ENCODE measurements at places on chromosomes 5 and 9.

- DNase-seq = no peak
Measured at GRCh38 chr9:13719981-13720676, 440.6 kb upstream of the MPDZ start.

- no peak for DNase-seq
Measured at GRCh38 chr9:83620841-83621636, 1.9 kb upstream of the IDNK start.

DNA sequence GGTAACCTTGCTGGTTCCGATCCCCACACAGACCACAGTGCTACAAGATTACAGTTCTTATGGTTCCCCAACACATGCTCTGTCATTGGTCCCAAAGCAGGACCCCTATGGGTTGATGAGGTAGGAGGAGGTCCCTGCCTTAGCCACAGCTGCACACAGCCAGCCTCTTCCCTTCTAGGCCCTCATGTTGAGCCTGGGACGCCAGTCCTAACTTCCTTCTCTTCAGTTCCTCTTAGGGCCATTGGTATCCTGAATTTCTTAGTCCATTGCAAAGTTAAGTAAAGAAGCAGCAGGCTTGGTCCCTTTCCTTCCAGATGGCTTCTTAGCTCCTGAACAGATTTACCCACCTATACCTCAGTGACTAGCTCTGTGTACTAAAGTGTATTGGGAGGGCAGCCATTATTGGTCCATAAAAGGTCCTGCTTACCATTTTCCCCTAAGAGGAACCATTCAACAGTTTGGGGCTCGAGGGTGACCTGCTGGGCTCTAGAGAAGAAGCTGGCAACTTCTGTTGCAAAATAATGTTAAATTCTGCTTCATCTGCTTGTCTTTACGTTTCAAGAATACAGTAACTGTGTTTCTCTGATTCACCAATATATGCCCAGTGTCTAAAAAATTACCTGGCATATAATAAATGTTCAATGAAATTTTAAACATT lies 50.2 kb downstream of the PDCD1LG2 start:
- no peak for DNase-seq

GRCh38 chr9:124000161-124000783 lies 11.3 kb upstream of the LHX2 start:
- no peak for DNase-seq

GRCh38 chr5:76007904-76008303 lies 75.3 kb upstream of the SV2C start:
- no peak for DNase-seq

DNA sequence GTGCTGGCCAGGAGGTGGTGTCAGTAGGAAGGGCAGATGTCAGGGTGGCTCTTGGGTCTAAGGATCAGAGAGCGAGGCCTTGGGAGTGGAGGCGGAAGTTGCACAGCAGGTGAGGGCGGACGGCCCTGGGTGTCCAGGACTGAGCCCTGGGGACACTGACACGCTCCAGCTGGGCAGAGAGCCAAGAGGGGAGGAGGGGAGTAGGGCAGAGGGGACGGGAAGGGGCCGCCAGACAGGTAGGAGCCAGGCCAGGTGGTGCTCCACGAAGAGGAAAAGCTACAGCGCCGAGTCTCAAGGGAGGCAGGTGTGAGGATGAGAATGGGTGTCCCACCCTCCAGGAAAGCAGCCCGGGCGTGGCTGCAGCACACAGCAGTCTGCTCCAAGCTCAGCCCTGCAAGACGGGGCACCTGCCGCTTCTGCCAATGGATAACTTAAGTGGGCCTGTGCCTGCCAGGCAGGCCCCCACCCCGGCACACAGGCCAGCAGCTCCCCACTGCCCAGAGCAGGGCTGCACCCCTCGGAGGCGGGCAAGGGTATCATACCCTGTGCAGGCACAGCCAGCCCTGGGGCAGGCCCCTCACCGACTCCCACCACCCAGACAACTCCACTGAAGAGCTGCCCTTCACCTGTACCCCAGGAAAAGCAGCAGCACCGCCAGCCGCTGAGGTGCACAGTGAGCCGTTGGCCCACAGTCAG lies 4.9 kb downstream of the TPRN start:
- DNase-seq = no peak

DNA sequence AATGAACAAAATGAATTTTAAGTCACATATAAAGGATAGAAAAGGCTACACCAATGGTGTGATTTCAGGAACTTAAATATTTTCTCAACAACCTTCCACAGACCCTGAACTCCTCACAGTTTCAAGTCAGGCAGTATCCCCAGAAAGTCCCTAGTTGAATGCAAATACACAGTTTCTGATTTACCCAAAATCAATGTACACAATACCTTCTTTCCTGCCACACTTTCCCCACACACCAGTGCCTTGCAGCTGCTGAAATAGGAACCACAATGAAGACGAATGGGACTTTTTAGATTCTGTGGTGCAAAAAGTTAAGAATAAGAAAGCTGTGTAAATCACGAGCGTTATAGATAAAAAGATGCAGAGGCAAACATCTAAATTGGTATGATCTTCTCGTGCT lies 552.4 kb upstream of the MEF2C start:
- DNase-seq = no peak

DNA sequence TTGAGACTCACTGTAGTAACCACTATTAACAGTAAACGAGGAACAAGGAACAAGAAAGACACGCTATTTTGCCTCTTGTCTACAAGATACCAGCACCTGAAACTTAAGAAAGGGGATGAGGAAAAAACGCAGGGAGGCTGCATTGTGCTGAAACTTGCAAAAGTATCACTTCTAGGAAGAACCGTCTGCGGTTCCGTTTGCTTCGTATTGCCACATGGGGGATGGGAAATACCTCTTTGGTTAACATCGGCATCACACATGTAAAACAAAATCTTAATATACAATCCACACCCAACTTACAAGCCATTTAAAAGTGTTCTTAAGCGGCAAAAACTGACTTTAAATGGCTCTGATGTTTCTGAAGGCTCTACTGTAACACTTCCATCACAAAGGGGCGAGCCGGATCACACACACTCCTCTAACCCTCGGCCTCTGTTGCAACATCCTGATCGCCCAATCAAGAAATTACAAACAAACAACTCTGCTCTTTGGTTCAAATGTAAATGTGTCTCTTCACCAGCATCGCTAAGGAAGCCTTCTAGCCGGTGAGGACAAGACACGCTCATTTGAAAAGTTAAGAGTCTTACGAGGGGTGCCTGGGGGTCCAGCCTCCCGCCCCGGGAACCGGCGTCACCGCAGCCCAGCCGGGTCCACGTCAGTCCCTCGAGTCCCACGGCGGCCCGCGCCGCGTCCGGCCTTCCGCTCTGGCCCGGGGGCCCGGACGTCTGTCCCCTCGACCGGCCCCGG lies 621 bp downstream of the SEC16A start:
- DNase-seq = no peak

DNA sequence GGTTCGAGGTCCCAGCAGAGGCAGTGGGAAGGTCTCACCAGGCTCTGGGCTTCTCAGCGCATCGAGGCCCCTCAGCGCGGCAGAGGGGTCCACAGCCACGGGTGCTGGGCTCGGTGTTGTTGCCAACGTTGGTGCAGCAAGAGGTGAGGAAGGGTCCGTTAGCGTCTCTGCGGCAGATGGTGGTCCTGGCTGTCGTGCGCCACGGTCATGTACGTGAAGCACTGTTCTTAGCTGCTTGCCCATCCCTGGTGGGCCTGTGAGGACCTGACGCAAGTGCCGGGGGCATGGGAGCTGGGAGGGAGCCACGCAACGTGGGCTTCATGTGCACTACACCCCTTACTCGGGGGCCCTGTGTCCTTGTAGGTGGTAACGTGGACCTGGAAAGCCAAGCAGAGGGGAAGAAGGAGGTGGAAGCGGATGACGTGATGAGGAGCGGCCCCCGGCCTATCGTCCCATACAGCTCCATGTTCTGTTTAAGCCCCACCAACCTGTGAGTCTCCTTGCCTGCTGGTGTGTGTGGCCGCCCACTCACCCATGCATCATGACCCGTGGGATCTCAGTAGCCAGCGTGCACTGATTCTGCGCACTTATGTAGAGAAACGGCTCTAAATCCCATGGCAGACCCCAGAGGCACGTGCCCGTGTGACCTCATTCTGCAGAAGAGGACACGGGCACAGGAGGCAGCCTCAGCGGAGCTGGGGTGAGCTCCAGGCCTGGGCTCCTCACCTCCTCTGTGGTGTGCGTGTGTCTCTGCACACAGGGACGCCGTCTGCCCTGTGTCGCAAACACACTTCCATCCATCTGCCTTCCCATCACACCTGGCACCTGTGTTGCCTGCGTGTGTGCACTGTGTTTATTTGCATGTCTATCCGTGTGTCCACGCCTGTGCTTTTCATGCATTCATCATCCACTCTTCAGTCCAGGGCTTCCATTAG lies 166.1 kb downstream of the CACNA1B start:
- no peak for DNase-seq

DNA sequence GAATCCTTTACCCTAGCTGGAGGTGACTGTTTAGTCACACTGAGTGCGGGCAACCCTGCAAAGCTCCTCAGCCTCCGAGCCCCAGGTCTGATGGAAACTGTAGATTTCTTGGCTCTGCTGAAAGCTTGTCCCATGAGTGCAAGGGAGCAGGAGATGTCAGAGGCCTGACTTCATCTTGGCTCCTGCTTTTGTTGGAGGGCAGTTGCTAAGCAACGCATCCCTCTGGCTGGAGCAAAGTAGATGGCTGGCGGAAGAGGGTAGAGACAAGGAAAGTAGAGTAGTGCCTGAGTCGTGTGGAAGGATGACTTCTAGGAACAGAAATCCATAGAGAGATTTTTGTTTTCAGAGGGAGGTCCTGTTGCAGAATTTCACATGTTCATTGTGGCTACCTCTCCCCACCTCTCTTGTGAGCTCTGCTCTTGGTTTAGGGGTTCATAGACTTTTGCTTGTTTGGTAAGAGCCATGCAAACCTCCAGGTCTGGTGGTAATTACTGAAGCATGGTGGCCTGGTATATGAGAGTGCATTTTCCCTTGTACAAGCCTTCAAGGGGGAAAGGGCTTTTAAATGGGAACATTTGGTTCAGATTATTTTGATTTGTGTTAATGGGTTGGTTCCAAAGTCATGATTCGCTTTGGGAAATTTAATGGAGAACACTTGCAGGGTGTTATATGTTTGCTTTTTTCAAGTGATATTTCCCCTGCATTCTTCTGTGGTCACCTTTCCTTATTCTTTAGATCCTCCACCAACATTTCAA lies 71.5 kb downstream of the ARHGAP26 start:
- DNase-seq = no peak

GRCh38 chr5:143676802-143677201 lies 135.2 kb upstream of the HMHB1 start:
- DNase-seq = no peak

GRCh38 chr5:140165101-140165922 lies 9.7 kb upstream of the CYSTM1 start:
- DNase-seq = no peak

GRCh38 chr5:151020304-151021110 lies at the start of gene GPX3:
Gene GPX3, plus strand, starts transcription at chr5:151020591. Its CDS starts 64 bp downstream, at chr5:151020655.
- no peak for DNase-seq

DNA sequence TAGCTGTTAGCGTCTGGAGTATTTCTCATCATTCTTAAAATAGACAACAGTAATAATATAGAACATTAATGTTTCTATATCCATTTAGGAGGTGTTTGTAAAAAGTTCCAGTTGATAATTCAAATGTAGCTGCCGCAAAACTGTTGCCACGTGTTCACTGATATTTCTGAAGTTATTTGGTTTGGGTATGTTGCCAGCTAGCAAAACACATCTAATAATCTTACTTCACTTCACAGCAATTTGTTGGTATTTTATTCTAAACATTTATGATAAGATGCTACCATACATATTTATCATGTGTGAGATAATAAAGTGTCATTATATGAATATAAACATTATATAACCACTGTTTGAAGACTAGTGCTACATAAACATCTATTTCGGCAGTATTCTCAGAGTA lies 101.6 kb downstream of the CDH12 start:
- DNase-seq = no peak

DNA sequence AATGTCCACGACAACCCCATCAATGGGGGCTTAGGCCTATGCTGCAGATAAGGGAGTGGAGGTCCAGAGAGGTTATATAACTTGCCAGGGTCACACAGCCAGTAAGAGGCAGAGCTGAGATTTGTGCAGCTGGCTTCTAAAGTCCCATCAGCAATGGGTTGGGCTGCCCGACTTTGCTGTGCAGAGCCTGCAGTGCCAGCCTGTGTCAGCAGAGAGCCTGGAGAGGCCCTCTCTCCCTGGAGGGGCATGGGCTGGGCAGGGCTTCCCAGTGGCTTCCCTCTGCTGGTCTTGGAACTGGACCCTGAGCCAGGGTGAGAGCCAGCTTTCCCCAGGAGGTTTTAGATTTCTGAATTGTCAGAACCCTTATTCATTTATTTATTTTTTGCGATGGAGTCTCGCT lies 77.2 kb upstream of the RAPGEF1 start:
- no peak for DNase-seq

DNA sequence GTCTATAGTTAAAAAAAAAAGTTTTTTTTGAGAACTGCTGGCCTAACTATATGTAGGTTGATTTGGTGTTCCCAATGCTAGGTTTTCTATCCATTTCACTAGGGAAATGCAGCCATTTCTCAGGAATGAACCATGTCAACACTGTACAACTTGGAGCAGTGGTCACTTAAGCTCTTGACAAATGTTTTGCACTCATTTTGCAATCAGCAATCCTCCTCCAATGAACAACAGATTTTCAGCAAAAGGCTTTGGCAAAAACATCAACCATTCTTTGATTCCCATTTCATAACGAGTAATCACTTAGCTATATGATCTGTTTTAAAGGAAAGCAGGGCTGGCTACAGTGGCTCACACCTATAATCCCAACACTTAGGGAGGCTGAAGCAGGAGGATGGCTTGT lies 17.9 kb downstream of the STRBP start:
- DNase-seq = no peak

- DNase-seq = no peak
Measured at GRCh38 chr9:4540425-4540824, 50.2 kb downstream of the SLC1A1 start.

GRCh38 chr9:13963005-13963653 lies 350.8 kb downstream of the NFIB start:
- no peak for DNase-seq

GRCh38 chr5:135535420-135535819 lies 344 bp downstream of the NEUROG1 start:
- no peak for DNase-seq

GRCh38 chr9:69380301-69380700 lies 55.3 kb downstream of the ENTREP1 start:
- no peak for DNase-seq

DNA sequence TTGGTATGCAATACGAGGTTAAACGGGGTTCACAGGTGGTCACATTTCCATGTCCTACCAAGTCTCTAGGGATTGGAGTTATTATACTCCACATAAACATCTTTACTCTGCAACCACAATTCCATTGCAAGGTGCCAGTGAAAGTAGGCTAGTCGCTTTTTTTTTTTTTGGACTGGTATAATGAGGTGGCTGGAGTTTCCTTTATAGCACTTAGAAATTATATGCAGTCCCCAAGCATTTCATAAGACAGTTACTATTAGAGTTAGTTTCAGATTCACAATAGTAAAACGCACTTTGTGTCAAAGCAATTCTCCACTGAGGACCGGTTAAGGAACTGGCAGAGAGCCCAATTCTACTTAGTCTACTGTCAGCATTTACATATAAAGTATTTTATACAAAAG lies 1.4 kb downstream of the MEF2C start:
- DNase-seq = no peak

DNA sequence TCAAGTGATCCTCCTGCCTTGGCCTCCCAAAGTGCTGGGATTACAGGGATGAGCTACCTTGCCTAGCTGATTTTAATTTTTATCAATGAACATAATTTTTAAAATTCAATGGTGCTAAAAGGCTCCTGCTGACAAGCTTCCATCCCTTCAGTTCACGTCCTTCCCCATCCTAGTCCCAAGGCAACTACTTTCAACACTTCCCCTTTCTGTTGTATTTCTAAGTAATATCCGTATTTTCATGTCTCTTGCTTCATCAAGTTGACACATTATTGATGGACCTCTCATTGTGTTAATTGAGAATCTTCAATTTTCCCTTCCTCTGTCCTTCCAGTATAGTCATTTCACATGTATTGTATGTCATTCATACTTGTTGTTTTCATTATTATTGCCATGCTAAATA lies 93.8 kb upstream of the RASGRF2 start:
- no peak for DNase-seq
